ENCODE measurements at places on chromosomes 2 and 18.

GRCh38 chr2:101125808-101126207, 25.4 kb downstream of the TBC1D8 start:
- DNase-seq: no peak

- DNase-seq: no peak
Observed at GRCh38 chr2:217407362-217407761, 547.5 kb upstream of the TNP1 start.

GRCh38 chr2:221675201-221675908, 103.3 kb upstream of the EPHA4 start:
- no peak for DNase-seq

DNA sequence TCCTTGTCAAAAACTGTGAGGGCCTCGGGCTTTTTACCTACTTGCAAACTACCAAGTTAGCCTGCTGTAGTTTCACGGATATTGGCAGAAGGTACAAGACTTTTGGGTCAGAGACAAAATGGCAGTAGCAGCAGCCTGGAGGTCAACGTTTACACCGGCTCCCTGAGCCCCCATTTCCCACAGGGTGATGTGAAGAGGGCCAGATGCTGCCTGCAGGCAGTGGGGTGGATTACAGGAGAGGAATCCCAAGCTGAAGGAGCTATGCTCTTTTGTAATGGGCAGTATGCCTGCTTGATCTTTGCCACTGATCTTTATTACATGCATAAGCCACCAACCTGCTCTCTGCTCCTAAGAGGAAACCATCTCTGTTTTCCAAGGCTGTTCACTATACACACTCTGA, 29.5 kb upstream of the SP5 start:
- no peak for DNase-seq

GRCh38 chr2:66515743-66516142, 80.8 kb downstream of the MEIS1 start:
- no peak for DNase-seq

DNA sequence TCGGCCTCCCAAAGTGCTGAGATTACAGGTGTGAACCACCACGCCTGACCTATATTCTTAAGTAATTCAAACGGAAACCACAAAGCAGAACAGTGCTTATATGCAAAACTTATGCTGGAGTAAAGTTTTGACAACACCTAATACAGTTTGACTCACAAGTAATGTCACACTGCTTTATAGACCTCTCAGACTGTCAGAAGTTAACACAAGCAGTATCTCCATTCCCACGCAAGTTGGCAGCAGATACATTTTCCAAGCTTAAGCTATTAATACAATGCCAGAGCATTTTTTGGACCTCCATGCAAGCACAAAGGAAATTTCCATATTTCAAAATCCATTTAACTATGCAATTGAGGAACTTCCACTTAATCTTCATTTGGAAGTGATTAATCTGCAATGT, 21.0 kb upstream of the SANBR start:
- no peak for DNase-seq

GRCh38 chr2:101340141-101340551, 31.6 kb upstream of the RNF149 start:
- no peak for DNase-seq

DNA sequence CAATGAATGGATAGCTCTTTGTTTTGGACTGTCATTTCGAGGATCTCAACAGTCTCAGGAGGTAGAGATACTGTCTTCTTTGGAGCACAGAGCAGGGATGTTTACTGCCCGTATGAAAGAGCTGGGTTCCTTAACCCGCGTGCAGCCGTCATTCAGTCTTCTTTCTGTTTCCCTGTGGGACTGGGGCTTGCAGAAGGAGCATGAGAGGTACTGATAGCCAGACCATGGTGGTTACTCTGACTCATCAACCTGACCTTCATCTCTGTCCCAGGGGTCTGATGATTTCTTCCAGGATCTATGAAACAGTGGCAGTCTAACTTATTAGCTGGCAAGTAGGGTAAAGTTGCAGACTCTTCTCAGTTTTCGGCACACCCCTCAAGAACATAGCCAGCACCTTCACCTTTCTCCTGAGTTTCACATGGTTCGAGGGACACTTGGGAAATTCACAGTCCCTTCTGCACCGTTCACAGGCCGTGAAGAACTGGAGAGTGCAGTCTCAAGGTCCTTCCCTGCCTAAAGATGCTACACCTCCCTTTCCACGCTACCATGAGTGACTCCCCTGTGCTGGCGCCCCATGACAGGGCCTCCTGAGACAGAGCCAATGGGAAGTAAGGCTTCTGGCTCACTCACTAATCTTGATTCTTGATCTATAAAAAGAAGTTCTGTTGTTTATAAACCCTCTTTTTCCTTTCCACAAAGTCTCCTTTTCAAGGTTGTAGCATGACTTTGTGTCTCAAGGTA, 226.2 kb downstream of the MC4R start:
- no peak for DNase-seq

GRCh38 chr2:174599310-174599921, 1.8 kb upstream of the WIPF1 start:
- no peak for DNase-seq

DNA sequence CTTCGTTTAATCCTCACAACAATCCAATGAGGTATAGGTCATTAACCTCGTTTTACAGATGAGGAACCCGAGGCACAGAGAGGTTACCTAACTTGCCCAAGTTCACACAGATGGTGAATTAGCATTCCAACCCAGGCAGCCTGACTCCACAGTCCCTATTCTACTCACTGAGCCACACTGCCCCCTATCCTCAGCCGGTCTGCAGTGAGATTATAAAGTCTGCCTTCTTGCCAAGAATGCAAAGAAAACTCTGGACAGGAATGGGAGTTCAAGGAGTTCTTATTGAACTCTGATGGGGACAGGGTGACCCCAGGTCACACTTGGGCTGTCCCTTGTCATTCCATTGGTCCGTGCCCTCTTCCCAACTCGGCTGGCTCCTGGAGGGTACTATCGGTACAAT, 118.1 kb upstream of the MSH6 start:
- no peak for DNase-seq

GRCh38 chr18:71832946-71833617, 711.1 kb downstream of the CBLN2 start:
- DNase-seq: no peak

- DNase-seq: no peak
Observed at GRCh38 chr2:240705204-240705791, 13.6 kb downstream of the AQP12A start.

DNA sequence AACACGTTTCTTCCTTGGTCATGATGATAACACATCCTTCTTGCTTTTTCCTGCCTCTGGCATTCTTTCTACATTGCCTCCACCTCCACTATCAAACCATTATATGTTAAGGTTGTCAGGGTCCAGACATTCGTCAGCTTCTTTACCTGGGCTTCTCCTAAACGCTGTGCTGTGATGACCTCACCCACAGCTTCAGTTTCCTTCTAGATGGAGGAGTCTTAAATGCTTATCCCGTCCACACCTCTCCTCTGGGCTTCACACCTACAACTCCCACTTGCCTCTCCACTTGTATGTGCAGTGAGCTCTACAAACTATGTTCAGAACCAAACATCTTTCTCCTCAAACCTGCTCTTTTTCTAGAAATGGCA, 666 bp upstream of the STAT1 start:
- no peak for DNase-seq

All from left forelimb (tissue), 1 donor.